Fibroblast of the aortic adventitia (primary cell): ENCODE measurements at places on chromosomes 4 and X. TPM values are rescaled to one million over a fixed set of nuclear protein-coding genes. Genes with fewer than 3 reads are reported as not detected.
A peak's percentile ranks its signal among the peaks of the same experiment; 100 is the strongest.

Gene ITIH6
- not detected in 2 replicates for total RNA-seq

Gene KLB
- total RNA-seq, result under 0.01 TPM in 1 of 2 replicates, not detected in the other

GRCh38 chr4:12791536-12791935, 692.6 kb downstream of the RAB28 start:
- DNase-seq, result no peak

Gene KCND1
- total RNA-seq, result 0.81 and 1.4 TPM in 2 replicates

DNA sequence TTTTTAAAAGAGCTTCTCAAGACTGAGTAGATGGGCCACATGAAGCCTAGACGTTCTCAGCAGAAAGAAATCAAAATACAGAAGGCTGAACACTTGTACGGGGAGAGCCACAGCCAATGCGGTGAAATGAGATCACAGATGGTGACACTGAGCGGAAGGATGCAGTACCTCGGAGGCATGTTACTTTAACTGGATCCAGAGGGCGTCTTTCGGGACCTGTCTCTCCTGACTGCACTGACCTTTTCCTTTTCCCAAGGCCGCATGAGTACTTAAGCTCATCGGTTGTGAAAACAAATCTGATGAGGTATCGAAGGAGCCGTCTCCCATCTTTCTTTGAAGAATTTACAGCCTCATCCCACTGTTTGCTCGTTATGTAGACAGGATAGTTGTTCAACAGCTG, 32.6 kb downstream of the BEND4 start:
- no peak for DNase-seq

GRCh38 chrX:65451663-65452062, 82.9 kb downstream of the LAS1L start:
- peak; percentile 21 for DNase-seq

GRCh38 chrX:30241724-30242415, at the start of gene MAGEB4:
Gene MAGEB4 (plus strand): TSS chrX:30242000. CDS start chrX:30242136, 136 bp downstream.
- no peak for DNase-seq

Gene CXorf49
- not detected in 2 replicates for total RNA-seq

Gene XAGE1A
- total RNA-seq, result not detected in 2 replicates

- no peak for DNase-seq
These were observed 140.8 kb upstream of the SFRP2 start for GRCh38 chr4:153929675-153930074.

Gene AMTN
- not detected in 2 replicates for total RNA-seq

DNA sequence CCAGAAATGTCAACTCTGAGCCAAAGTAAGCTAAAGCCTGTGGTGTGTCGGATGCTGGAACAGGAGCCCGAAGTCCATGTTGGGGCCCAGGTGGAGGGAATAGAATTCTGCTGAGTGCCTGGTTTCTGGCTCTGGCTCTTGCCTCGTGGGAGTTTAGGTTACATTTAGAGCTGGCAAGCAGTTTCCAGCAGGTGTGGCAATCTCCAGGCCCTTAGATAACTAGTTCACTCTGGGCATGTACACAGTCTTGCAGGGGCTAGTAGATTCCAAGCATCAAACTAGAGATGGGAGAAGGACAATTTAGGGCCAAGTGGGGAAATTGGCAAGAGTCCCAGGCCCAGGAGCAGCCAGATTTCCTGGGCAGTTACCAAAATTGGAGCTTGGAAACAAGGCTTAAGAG, 56.3 kb upstream of the STOX2 start:
- no peak for DNase-seq

DNA sequence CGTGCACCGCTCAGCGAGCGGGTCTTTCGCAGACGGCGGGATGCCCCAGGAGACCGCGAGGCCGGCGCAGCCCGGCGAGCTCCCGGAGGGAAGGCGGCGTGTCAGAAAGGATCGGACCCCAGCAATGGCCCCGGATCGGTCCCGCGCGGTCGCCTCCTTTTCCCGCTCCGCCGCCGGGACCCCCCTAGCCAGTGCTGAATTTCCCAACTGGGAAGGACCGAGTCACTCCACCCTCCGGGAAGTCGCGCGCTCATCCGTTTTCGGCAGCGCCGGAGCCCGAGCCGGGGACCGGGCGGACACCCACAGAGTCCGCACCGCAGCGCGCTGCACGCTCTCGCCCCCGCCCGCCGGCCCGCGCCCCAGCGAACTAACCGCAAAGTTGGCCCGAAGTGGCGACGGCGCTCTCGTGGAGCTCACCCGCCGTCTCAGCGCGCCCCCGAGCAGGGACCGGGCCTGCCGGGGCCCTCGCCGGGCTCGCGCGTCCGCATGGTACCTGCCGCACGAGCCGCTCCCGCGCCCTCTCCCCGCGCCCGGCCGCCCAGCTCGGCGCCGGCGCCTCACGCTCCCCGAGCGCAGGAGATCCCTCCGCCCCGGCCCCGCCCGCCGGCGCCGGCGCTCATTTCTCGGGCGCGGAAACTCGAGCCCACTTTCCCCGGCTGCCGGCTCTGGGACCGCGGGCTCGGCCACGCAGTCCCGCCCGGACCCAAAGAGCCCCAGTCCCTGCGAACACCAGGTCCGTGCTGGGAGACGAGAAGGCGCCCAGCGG, at the start of gene FAT1:
Gene FAT1 (minus strand): TSS at position 565 of the 766 bp plus-strand sequence. CDS start 14,029 bp downstream, outside the sequence.
- peak; percentile 80 for DNase-seq

DNA sequence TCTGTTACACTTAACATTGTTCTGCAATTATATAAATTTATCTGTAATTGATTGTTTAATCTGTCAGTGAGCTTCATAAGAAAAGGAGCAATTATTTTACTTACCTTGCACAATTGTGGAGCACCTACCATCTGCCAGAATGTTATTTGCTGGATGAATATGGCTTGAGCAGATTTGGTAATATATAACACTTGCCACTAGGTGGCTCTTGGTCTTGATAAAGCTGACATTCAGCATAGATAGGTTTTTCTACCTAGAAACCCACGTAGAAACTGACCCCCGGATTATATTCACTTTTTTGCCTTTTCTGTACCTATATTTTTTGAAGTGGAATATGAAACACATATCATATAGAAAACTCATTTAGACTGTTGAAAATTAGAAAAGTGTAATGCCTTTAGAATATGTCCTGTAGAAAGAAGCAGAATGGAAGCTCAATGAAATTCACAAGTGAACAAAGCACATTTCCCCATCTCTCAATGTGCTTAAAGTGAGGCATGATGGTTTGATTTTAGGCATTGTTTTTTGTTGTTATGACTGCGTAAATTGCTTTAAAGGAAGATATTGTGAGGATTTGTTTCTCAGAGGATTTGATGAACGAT, 9.5 kb downstream of the RBPJ start:
- peak; percentile 75 for DNase-seq

Gene PDZD4
- 0.09 and 1.1 TPM in 2 replicates for total RNA-seq

GRCh38 chr4:150886597-150886996, 128.5 kb downstream of the LRBA start:
- no peak for DNase-seq

Gene TMPRSS11F
- total RNA-seq, result not detected in 2 replicates

- DNase-seq, result peak; percentile 94
These were observed 138.9 kb downstream of the DCLK2 start for GRCh38 chr4:150217192-150217591.

Gene HHIP
- total RNA-seq, result 3.8 and 16.0 TPM in 2 replicates

DNA sequence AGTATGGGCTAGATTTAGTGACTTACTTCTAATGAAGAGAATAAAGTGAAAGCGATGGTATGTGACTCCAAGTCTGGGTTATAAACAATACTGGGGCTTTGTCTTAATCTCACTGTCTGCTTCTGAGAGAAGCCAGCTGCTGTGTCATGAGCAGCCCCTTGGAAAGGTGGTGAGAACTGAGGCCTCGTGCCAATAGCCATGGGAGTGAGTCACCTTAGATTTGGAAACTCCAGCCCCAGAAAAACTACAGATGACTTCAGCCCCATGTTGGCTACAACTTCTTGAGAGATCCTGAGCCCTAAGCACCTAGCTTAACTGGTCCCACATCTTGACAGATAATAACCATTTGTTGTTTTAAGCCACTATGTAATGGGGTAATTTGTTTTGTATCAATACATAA, 77.6 kb downstream of the CWH43 start:
- DNase-seq, result peak; percentile 26

DNA sequence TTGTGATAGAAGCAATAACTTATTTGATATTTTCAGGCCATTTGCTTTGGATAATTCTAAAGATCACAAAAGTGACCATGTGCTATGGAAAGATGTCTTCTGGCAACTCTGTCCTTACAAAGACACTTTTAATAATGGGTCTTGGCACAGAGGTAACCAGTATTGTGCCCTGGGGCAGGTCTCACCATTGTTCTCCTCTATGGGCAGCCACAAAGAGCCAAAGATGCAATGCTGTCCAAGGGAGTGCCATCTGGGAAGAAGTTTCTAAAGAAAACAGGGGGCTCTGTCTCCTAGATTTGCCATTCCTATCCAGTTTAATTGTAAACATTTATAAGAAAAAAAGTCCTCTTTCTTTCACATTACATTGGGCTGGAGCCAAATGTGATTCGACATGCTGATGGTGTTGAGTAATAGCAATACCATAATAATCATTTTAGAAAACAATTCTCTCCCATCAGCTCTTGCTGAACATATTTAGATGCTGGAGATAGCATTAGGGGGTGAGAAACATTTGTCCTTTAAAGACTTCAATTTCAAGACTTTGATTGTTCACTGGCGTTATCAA, 179.9 kb downstream of the KIT start:
- no peak for DNase-seq

Gene CFAP47
- not detected in 2 replicates for total RNA-seq

Gene RTL9
- 1.5 TPM in 1 of 2 replicates, not detected in the other for total RNA-seq

DNA sequence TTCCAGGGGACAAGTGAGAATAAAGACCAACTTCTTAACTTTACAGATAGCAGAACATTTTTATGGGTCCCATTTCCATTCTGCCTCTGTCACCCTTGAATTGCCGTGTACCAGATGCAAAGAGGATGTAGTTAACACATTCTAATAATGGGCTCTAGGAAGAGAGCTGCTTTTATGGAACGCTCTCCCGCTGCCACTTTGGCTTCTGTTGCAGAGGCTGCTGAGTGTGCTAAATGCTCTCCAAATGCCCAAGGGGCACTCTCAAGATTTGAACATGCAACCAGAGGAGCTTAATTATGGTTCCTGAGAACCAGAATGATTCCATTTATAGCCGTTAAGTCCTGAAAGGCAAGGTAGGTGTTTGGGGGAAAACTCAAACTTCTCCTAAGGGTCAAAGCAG, 28.1 kb upstream of the GPC3 start:
- DNase-seq, result no peak

DNA sequence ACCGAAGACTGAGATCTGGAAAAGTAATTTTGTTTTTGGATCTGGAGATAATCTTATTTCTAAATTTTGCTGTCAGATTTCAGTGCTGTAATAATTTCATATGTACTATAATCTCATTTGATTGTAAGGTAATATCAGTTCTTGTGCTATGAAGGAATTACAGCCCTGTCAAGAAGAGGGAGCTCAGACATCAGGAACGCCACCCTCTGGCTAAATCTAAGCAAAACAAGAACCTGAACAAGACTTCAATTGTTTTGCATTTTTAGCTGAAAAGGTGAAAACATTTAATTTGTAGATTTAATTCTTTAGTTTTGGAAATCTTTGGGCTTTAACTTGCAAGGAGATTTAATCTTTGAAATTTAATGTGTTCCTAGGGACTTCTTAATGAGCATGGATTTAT, 525.4 kb upstream of the HS3ST1 start:
- DNase-seq, result peak; percentile 80

DNA sequence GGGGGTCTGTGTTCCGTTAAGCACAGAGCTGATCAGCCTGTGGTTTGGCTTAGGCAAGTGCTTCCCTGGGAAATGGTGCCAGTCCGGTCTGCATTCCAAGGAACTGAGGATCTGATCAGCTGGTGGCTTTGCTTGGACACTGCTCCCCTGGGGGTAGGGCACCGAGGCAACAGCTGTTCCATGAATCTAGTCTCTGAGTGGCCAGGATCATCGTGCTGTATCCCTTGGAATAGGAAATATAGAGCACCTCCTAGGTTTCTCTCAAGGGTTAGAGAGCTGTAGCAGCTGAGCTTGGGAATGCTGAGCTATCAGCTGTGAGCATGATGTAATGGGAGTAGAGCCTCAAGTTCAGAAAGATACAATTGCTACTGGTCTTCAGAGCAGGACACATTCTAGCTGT, 863.9 kb downstream of the RAPGEF2 start:
- no peak for DNase-seq

GRCh38 chrX:45775468-45775867, 574.8 kb upstream of the DIPK2B start:
- DNase-seq, result peak; percentile 87

DNA sequence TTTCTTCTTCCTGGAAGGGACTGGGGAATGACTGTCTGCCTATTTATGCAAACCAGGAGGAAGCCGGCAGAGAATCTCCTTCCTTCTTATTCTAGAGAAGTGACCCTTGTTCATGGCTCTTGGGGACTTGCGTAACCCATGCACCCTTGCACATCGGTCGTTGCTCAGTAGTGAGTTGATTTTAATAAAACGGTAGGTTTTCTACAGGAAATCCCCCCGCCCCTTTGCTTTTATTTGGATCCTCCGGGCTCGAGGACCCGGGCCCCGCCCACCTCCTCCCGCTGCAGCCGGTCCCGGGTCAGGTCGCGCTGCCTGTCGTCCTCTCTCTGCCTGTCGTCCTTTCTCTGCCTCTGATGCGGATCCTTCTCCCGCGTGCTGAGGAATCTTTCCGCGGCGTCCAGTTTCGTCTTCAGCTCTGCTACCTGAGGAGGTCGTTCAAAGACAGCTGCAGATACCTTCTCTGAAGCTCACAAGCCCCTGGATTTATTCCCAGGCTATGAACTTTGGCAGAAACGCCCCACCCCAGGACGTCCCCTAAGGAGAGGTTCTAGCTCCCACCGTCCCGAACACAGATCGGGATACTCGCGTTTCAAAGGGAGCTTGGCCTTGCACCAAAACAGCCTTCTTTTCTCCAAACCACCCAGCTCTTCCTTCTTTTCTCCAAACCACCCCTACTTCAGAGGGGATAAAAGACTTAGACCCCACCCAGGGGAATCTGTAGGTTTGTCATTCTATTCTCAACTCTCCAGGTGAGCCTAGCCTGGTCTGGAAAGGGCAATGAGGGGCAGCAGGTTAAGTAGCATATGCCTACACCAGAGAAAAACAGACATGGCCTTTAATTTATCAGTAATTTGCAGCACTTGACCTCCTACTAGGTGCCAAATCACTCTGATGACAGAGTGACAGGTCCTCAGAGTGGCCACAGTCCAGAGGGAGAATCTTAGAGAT, 7.0 kb downstream of the TNIP3 start:
- DNase-seq, result peak; percentile 24

- DNase-seq, result no peak
These were observed 109.6 kb upstream of the SPRY1 start for GRCh38 chr4:123286903-123287466.
